ENCODE measurements at places on chromosomes 16 and 17.

- no peak for DNase-seq
Measured at GRCh38 chr16:81516478-81517149, 72.0 kb downstream of the CMIP start.

DNA sequence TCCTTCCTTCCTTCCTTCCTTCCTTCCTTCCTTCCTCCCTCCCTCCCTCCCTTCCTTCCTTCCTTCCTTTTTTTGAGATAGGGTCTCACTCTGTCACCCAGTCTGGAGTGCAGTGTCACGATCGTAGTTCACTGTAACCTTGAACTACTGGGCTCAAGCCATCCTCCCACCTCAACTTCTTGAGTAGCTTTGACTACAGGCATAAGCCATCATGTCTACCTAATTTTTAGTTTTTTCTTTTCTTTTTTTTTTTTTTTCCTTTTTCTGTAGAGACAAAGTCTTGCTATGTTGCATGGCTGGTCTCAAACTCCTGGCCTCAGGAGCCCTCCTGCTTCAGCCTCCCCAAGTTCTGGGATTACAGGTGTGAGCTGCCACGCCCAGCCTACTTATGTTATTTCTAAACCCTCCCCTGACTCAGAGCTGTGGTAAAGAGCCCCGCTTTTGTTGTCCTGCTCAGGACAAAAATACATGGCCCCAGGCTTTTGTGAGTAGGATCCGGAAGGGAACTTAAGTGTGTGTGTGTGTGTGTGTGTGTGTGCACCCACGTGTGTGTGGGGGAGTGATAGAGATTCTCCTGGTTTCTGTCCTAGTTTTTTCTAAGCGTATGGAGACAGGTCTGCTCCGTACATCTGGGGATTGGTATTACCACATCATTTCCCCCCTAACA is 67.1 kb downstream of the PRKCB start:
- no peak for DNase-seq

DNA sequence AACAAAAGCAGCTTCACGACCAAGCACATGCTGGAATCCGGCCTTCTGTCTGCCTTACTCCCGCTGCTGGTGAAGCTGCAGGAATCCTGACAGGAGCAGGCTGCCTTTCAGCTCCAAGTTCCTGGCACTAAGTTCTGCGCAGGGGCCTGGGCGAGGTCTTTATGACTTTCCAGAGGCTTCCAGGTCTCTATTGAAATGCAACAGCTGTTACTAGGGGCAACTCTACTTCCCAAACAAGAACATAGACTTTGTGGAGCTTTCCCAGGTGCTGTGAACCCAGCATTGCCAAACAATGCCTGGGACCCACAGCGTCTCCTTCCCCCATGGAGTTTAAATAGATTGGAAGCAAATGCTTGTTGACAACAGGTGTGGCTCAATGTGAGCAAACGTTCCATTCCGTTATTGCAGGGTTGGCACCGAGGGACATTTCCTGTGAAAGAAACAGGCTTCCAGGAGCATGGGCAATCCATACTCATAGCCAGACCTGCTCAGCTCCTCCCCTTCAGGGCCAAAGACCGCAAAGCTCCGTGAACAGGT is 156.0 kb downstream of the CDH13 start:
- no peak for DNase-seq

- DNase-seq = no peak
Measured at GRCh38 chr17:7177191-7177953, 1.8 kb downstream of the ASGR1 start.

GRCh38 chr17:75263055-75263454 is 1.4 kb downstream of the MRPS7 start:
- no peak for DNase-seq

DNA sequence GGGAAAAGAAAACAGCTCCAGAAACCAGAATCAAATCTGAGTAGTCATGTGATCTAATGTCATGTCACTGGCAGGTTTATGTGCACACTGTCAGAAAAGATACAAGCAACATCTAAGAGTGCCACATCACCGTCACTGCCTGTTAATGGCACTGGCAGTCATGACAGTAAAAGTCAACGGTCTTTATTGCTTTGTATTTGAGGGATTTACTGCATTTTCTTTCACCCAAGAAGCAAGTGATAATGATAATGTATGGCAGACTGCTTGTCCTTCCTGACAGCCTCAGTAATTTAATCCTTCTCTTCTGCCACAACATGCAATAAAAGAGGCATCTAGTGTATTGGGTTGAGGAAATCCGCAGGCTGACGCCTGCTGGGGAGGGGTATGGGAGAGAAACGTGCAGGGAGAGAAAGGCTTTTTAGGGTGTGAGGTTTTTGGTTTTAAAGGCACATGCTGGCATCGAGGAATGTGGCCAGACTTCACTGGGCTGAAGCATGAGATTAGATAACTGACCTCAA is 92.4 kb downstream of the RPGRIP1L start:
- DNase-seq = no peak

- no peak for DNase-seq
Measured at GRCh38 chr16:660132-660458, 7.8 kb upstream of the RHOT2 start.

DNA sequence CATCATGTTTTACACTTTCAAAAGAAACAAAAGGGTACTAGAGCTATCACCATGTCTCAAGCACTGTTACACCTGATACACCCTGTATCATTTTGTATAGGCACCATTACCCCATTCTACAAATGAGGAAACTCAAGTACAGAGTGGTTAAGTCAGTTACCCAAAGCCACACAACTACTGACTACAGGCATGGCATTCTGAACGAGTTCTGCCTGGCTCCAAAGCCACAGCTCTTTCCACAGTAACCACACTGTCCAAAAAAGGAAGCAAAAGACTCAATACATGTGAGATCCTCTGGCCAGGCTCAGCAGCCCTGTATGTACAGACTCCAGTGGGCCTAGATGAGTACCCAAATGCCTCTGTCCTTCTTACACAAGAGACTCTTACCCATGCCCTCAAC is 4.7 kb downstream of the DYNC1LI2 start:
- no peak for DNase-seq

GRCh38 chr16:83059237-83059636 is 432.5 kb downstream of the CDH13 start:
- no peak for DNase-seq

DNA sequence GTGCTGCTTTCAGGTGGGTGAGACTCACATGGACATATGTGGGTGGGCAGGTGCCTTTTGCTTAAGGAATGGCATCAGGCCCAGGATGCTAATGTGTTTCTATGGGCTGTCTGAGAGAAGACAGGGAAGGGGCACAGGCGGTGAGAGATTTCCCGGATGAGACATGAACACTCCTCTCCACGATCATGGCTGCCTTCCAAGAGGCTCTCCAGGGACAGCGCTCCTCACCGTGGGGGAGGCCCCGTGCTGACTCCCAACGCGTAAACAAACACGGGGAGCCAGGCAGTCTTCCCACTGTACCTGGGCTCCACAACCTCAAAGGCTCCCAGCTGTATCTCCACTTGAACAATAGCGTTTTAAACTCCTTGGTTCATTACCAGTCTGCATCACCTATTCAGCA is 42.8 kb downstream of the CDK5R1 start:
- no peak for DNase-seq

DNA sequence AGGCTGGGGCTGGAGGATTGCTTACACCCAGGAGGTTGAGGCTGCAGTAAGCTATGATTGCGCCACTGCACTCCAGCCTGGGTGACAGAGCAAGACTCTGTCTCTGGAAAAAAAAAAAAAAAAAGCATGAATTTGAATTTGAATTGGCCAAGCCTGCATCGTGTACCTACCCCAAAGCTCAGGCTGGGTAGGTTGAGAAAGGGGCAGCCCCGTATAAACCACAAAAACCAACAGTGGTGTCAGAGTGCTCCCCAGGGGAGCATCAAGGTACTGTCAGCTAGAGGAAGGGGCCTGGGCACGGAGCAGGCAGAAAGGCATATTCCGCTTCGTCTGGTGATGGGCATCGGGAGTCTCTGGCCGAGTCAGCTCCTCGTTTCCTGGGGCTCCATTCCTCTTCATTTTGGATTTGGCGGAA is 40.9 kb downstream of the RAP1GAP2 start:
- DNase-seq = no peak

GRCh38 chr17:71633391-71633849 is 487.4 kb upstream of the SOX9 start:
- no peak for DNase-seq

GRCh38 chr17:17839791-17840707 is 3.3 kb upstream of the SREBF1 start:
- DNase-seq = peak; percentile 41

GRCh38 chr16:79316004-79316458 is 284.5 kb downstream of the MAF start:
- DNase-seq = no peak

GRCh38 chr17:30950669-30951399 is 20.0 kb upstream of the RNF135 start:
- peak; percentile 25 for DNase-seq

- DNase-seq = no peak
Measured at GRCh38 chr16:85607321-85607765, 5.8 kb upstream of the GSE1 start.

- no peak for DNase-seq
Measured at GRCh38 chr16:83300326-83300725, 507.5 kb upstream of the HSBP1 start.

All from thoracic aorta (tissue), 2 donors.